ENCODE measurements at places on chromosomes 3 and 15. TPM values are rescaled to one million over a fixed set of nuclear protein-coding genes. Genes with fewer than 3 reads are reported as not detected.

GRCh38 chr3:39296197-39297077 is 16.6 kb upstream of the CX3CR1 start:
- peaks cover 12% of the 10 kb centered on the region for H3K36me3 ChIP-seq
- no peaks in the 10 kb centered on the region for H3K27me3 ChIP-seq
- H3K4me1 ChIP-seq: peaks cover 16% of the 10 kb centered on the region
- DNase-seq: no peak
- H3K27ac ChIP-seq: no peak overlapping the region

- H3K4me1 ChIP-seq: no peaks in the 10 kb centered on the region
- H3K4me3 ChIP-seq: no peak overlapping the region
- no peaks in the 10 kb centered on the region for H3K27me3 ChIP-seq
Measured at GRCh38 chr3:69929019-69929418, 70.5 kb upstream of the SAMMSON start.

- DNase-seq: peak; percentile 56
- H3K27me3 ChIP-seq: no peaks in the 10 kb centered on the region
- H3K36me3 ChIP-seq: no peaks in the 10 kb centered on the region
- H3K27ac ChIP-seq: no peak overlapping the region
- H3K4me3 ChIP-seq: no peak overlapping the region
Measured at GRCh38 chr3:27659279-27660021, 62.7 kb downstream of the EOMES start.

DNA sequence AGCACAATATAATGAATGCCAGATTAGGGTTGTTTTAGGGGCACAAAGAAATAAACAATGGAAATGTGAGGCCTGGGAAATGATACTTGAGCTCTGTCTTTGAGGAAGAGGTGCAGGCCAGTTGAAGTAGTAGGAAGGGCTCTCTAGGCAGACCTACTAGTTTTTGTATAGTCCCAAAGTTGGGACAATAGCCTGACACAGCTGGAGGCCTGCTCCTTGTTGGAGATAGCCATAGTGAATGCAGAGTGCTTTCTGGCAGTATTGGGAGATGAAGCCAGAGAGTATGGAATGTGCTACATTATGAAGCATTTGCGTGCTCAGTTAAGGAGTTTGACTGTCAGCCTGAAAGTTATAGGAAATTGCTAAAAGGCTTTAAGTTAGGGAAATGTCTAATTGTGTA is 251.2 kb upstream of the ZPLD1 start:
- no peaks in the 10 kb centered on the region for H3K27me3 ChIP-seq
- H3K4me1 ChIP-seq: peaks cover 5% of the 10 kb centered on the region
- H3K36me3 ChIP-seq: no peaks in the 10 kb centered on the region
- H3K4me3 ChIP-seq: no peak overlapping the region

GRCh38 chr3:160921020-160921635 is 165.1 kb downstream of the PPM1L start:
- no peaks in the 10 kb centered on the region for H3K36me3 ChIP-seq
- H3K27me3 ChIP-seq: no peaks in the 10 kb centered on the region
- no peak for DNase-seq
- H3K27ac ChIP-seq: no peak overlapping the region
- H3K4me1 ChIP-seq: no peaks in the 10 kb centered on the region

DNA sequence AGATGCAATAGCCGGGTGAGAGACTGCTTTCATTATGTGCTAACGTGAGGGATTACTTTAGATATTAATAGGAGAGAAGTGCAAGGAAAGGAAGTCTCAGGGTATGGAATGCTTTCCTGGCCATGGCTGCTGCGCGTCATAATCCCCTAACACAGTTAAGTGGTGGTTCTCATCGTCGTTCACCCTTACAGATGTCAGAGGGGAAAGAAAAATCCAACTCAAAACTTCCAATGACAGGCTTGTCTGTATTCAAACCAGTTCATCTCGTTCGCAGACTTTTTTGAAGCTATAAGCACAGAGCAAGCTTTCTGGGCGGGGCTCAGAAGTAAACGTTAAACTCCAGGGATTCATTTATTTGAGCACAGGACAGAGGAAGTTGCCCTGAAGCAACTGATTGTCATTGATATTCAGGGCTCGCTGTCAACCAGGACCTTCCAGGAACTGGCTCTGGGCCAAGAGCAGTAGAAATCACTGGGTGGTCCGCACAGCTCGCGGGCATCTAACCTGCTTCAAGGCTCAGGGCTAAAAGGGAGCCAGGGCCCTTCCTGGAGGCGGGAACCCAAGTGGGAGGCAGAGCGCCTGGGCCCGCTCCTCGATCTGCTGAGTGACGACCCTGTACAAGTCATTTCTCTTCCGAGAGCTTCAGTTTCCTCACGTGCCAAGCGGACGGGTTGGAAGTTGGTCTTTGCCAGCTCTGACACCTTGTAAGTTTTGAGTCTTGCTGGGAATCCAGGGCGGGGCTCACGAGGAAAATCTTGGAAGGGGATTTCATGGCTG is 1.1 kb upstream of the LPP start:
- H3K27me3 ChIP-seq: no peaks in the 10 kb centered on the region
- peak; percentile 27 for DNase-seq
- peaks cover 57% of the 10 kb centered on the region for H3K4me1 ChIP-seq
- H3K36me3 ChIP-seq: peaks cover 3% of the 10 kb centered on the region
- peak overlapping the region; percentile 30 for H3K27ac ChIP-seq

GRCh38 chr15:27951191-27951890 is 147.8 kb downstream of the OCA2 start:
- H3K4me3 ChIP-seq: no peak overlapping the region
- no peaks in the 10 kb centered on the region for H3K36me3 ChIP-seq
- no peak for DNase-seq
- H3K27me3 ChIP-seq: no peaks in the 10 kb centered on the region

DNA sequence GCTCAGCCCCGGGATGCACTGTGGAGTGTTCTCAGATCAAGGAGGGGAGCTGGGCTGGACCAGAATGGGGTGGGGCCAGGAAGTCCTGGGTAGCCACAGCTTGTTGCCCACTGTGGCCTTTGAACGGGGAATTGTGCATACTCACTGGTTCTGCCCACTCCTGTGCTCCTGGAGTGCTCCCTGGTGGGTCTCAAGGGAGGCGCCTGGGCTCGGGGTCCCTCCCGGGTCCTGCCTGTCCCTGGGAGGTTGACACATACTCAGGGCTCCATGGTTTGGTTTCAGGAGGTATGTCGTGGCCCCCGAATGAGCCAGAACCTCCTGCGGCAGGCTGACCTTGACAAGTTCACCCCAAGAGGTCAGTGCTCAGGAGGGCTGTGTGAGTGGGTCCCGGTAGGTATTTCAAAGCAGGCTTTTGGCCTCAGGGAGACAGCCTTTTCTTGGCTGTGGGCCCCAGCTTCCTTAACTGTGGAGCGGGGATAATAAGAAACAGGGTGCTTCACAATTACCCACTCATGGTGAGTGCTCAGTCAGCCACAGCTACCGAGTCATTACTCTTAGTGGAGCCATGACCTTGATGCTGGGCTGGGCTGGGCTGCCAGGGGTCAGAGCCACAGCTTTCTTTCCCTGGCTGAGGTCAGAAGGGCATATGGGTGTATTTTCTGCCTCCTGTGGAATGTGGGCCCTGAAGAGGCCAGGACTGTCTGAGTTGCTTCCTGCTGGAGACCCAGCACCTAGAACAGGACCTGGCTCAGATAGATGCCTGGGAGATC is 7.6 kb downstream of the DNAH1 start:
- no peaks in the 10 kb centered on the region for H3K4me1 ChIP-seq
- H3K4me3 ChIP-seq: no peak overlapping the region
- H3K27ac ChIP-seq: no peak overlapping the region
- no peaks in the 10 kb centered on the region for H3K27me3 ChIP-seq
- no peak for DNase-seq
- H3K36me3 ChIP-seq: no peaks in the 10 kb centered on the region

DNA sequence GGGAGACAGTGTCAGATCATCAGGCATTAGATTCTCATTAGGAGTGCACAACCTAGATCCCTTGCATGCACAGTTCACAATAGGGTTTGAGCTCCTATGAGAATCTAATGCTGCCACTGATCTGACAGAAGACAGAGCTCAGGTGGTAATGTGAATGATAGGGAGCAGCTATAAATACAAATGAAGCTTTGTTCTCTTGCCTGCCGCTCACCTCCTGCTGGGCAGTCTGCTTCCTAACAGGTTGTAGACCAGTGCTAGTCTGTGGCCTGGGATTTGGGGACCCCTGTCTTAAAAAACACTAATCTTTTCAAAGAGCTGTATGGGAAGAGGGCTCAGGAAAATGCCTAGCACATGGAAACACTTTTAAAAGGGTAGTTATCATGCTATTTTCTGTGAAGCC is 50.9 kb upstream of the PARP14 start:
- H3K4me3 ChIP-seq: no peak overlapping the region
- H3K27me3 ChIP-seq: no peaks in the 10 kb centered on the region
- peaks cover 14% of the 10 kb centered on the region for H3K36me3 ChIP-seq

GRCh38 chr3:24359645-24360462 is 134.8 kb downstream of the THRB start:
- H3K36me3 ChIP-seq: no peaks in the 10 kb centered on the region
- H3K27ac ChIP-seq: no peak overlapping the region
- H3K4me3 ChIP-seq: no peak overlapping the region
- DNase-seq: no peak

DNA sequence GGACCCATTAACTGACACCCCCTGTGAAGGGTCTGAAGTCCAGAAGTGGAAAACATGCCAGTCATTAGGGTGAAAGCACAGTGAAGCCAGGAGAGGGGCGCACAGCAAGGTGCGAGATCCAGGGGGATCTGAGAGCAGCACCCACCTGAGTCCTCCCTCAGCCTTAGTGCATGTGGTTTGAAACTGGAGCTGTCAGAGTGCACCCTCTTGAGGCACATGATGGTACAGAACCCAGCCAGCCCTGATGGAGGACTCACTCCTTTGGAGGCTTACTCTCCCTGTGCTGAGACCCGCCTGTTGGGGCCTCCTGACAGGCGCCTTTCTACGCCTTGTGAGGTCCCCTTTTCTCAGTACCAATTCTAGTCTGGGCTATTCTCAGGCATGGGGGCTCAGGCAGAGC is 77.8 kb downstream of the IL20RB start:
- no peaks in the 10 kb centered on the region for H3K36me3 ChIP-seq
- peaks cover 8% of the 10 kb centered on the region for H3K4me1 ChIP-seq
- H3K27ac ChIP-seq: no peak overlapping the region
- DNase-seq: no peak
- H3K27me3 ChIP-seq: peaks cover 20% of the 10 kb centered on the region

DNA sequence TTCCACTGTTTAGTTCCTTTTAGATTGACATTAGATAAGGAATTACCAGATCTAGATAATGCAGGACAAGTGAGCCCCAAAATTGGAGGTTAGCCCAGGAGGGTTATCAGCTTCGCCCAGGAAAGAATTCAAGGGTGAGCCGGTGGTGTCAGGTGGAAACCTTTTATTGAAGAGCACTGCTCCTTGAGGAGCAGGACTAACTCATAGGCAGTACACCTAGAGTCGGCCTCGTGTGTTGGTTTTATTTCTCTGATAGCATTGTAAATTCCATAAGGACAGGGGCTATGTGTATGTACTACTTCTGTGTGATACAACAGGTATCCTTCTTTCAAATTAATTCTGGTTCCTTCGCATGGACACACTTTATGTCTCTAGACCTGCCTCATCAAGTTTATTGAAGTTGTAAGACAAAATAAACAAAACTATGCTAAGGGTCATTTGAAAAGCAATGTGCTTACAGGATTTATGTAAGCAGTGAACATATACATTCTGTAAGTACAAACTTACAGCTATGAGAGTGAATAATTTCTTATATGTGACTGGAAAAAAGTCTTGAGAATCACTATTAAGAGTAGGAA is 57.2 kb downstream of the SNX4 start:
- no peaks in the 10 kb centered on the region for H3K27me3 ChIP-seq
- H3K4me1 ChIP-seq: no peaks in the 10 kb centered on the region
- no peak for DNase-seq
- peaks cover 21% of the 10 kb centered on the region for H3K36me3 ChIP-seq
- no peak overlapping the region for H3K4me3 ChIP-seq
- H3K27ac ChIP-seq: no peak overlapping the region

DNA sequence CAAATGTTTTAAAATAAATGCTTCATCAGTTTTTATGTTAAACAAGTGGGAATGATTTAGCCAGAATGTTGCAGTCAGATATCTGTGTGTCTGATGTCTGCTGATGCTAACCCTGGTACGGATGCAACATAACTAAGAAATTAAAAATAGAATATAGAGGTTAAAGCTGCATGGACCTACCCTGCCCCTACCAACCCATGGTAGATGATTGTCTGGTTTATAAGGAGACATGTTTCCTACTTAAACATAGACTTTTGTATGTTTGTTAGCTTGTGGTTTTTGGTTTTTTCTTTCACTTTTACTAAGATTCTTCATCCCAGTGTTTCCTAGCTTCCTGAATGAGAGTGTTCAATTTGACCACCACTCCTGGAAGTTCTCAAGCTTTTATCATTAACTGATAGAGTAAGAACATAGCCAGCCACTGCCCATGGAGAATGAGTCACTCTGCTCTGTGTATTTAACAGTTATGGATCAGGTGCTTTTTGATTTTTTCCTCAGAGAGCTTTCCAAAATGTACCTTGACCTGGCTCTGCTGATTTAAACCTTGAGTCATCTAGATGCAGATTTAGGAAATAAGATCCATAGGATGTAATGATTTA is 70.7 kb upstream of the VEPH1 start:
- H3K36me3 ChIP-seq: no peaks in the 10 kb centered on the region
- H3K4me3 ChIP-seq: no peak overlapping the region
- H3K27ac ChIP-seq: no peak overlapping the region
- no peak for DNase-seq
- H3K27me3 ChIP-seq: peaks cover 10% of the 10 kb centered on the region
- no peaks in the 10 kb centered on the region for H3K4me1 ChIP-seq

- H3K36me3 ChIP-seq: peaks cover 23% of the 10 kb centered on the region
- no peaks in the 10 kb centered on the region for H3K27me3 ChIP-seq
- H3K4me3 ChIP-seq: peak overlapping the region; percentile 77
- peak; percentile 73 for DNase-seq
- H3K27ac ChIP-seq: peak overlapping the region; percentile 95
Measured at GRCh38 chr3:4831580-4831950, 147.7 kb upstream of the BHLHE40 start.

GRCh38 chr15:70781236-70781635 is 17.9 kb upstream of the UACA start:
- DNase-seq: no peak
- no peak overlapping the region for H3K27ac ChIP-seq
- H3K36me3 ChIP-seq: no peaks in the 10 kb centered on the region
- H3K4me1 ChIP-seq: no peaks in the 10 kb centered on the region
- peaks cover 19% of the 10 kb centered on the region for H3K27me3 ChIP-seq

DNA sequence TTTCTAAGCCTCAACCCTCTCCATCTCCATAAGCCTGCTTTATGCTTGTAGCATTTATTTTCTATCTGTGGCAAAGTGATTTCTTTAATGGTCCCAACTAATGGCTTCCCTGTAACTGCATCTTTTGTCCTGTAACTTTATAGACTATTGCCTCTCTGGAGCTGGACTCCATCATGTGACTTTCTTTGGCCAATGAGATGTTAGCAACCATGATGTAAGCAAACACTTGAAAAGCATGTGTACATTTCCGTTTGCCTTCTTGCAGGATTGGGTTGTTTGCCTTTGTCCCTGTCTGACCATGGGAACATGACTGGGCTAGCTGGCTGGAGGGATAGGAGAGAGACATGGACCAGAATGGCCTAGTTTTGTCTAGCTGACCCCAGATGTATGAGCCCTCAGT is 106.0 kb upstream of the LRIG1 start:
- DNase-seq: no peak
- H3K4me3 ChIP-seq: no peak overlapping the region
- no peak overlapping the region for H3K27ac ChIP-seq

- no peak overlapping the region for H3K27ac ChIP-seq
- peaks cover 6% of the 10 kb centered on the region for H3K27me3 ChIP-seq
- no peak overlapping the region for H3K4me3 ChIP-seq
- no peaks in the 10 kb centered on the region for H3K36me3 ChIP-seq
Measured at GRCh38 chr15:66071921-66072295, 181.6 kb downstream of the MEGF11 start.

- H3K27me3 ChIP-seq: no peaks in the 10 kb centered on the region
- no peak overlapping the region for H3K27ac ChIP-seq
- no peak for DNase-seq
- no peaks in the 10 kb centered on the region for H3K36me3 ChIP-seq
Measured at GRCh38 chr3:95277613-95278012, 1214.8 kb downstream of the NSUN3 start.

Gene GOLGA8Q
- 0.33 TPM for total RNA-seq

Gene GRAMD1C
- 0.64 TPM for total RNA-seq

Gene CCR1
- total RNA-seq: 0.80 TPM

Gene CAMK2N2
- 0.21 TPM for total RNA-seq
